ENCODE measurements at places on chromosomes 6 and 20.

- H3K27me3 ChIP-seq = no peaks in the 10 kb centered on the region
- no peak overlapping the region for H3K27ac ChIP-seq
- no peaks in the 10 kb centered on the region for H3K4me1 ChIP-seq
- DNase-seq = peak; percentile 34
Measured at GRCh38 chr20:44843876-44844275, 33.5 kb upstream of the RIMS4 start.

DNA sequence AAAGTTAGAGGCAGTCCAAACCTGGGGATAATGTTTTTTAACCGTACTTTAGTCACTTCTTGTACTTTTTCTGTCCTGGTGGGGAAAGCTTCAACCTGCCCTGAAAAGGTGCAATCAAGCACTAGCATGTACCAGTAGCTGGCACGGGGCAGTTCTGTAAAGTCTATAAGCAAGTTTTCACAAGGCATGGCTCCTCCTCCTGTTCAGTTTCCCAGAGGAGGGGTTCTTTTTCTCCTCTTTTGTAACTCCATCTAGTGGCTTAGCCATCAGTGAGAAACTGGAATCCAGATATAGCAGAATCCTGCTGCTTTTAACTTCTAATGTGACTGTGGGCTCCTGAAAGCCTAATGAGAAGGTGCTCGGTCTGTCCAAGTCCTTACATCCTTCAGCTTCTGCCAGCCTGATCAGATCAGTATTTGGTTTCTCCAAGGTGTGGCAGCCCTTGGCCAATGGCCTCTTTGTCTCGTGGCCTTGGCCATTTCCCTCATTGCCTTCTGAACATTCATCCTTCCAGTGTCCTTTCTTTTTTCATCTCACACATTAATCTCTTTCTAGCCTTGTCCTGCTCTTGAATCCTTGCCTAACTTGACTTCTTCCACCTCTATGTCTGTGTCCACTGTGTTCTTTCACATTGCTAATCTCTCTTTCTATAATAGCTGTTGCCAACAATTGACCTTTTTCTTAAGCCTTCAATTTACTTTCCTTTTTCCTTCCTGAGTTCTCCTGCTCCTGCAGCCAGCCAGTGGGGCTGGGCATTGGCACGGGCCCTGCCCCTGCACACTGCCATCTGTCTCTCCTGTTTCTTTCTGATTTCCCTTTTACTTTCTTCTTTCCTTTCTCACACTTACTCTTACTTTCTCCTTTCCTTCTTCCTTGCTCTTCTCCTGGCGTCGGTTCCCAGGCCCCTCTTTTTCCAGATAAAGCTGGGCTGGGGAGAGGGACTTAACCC lies 222.0 kb upstream of the SYNCRIP start:
- no peaks in the 10 kb centered on the region for H3K36me3 ChIP-seq
- H3K27me3 ChIP-seq = no peaks in the 10 kb centered on the region
- no peak for DNase-seq
- H3K27ac ChIP-seq = peak overlapping the region; percentile 59

DNA sequence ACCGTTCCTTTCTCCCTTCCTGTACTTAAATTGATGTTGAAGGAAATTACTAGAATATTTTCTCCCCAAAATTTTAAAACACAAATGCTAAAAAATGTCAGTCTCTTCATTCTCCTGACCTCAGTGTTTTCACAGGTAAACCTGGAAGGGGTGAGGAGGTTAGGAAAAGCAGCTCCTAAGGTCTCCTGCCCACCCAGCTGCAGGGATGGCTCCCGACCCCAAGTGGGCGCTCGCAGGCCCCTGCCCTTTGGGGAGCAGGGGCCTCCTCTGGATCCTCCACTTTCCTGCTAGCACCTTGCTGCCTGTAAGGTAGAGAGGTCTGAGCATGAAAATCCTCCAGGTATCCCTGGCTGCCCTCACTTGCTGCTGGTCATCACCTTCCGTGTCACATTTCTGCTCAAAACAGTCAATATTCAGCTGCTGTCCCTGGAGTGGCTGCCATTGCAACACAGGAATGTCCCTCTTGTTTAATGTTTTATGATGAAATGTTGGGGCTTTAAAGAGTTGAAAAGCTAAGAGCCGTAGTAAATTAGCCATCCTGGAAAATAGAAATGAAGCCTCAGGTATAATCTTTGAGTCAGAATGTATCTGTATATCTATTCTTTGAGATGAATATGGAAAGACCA lies 10.9 kb upstream of the HSP90AB1 start:
- H3K4me1 ChIP-seq = peaks cover 40% of the 10 kb centered on the region
- H3K4me3 ChIP-seq = no peak overlapping the region
- H3K27me3 ChIP-seq = no peaks in the 10 kb centered on the region
- no peak for DNase-seq
- peak overlapping the region; percentile 99 for H3K27ac ChIP-seq
- H3K36me3 ChIP-seq = no peaks in the 10 kb centered on the region

DNA sequence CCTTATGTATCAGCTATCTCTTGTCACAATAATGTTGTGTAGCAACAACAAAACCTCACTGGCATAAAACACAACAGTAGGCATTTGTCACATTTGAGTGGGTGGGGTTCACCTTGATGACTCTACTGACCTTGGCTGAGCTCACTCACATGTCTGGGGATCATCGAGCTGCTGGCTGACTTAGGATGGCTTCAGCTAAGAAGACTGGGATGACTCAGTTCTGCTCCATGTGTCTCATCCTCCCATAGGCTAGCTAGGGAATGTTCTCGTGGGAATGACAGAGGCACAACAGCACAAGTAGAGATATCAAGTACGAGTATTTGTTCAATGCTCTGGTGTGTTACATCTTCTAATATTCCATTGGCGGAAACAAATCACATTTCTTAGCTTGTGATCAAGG lies 167.9 kb downstream of the PLCB1 start:
- H3K36me3 ChIP-seq = no peaks in the 10 kb centered on the region
- H3K4me1 ChIP-seq = no peaks in the 10 kb centered on the region
- no peaks in the 10 kb centered on the region for H3K27me3 ChIP-seq
- no peak overlapping the region for H3K4me3 ChIP-seq

GRCh38 chr6:113558966-113559365 lies 298.2 kb upstream of the MARCKS start:
- peaks cover 5% of the 10 kb centered on the region for H3K4me1 ChIP-seq
- no peak overlapping the region for H3K4me3 ChIP-seq
- H3K36me3 ChIP-seq = no peaks in the 10 kb centered on the region
- H3K27me3 ChIP-seq = no peaks in the 10 kb centered on the region
- H3K27ac ChIP-seq = no peak overlapping the region
- no peak for DNase-seq

DNA sequence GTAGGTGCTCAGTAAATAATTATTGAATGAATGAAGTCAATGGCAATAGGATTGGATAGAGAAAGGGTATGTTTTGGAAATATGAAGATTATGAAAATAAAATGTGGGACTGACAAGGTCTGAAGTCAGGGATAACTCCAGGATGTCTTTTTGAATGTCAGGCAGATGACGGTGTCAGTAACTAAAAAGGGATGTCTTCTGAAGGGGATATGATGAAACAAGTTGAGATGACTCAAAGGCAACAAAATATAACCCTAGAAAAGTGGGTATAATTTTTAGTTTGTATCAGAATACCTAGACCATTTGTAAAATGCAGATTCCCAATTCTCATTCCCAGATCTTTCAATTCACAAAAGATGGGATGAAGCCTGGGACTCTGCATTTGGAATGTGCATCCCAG lies 257.3 kb upstream of the SGK1 start:
- no peaks in the 10 kb centered on the region for H3K27me3 ChIP-seq
- no peak for DNase-seq
- H3K4me1 ChIP-seq = no peaks in the 10 kb centered on the region

DNA sequence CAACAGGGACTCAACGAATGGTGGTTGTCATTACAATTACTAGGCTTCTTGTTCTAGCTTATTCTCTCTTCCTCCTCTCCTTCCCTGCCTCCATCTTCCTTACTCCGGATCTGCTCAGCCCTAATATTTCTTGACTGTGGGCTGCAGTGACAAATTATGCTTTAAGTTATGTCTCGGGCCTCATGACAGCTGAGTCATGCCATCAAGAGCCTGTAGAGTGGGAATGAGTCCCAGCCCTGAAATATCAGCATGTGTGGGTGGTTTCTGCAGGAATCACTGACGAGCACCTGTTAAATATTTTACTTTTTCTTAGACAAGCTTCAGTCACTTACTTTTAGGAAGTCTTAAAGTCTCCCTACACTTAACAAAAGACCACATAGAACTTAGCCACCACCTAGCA lies 83.1 kb upstream of the CBLN4 start:
- H3K4me3 ChIP-seq = no peak overlapping the region
- no peak for DNase-seq
- no peaks in the 10 kb centered on the region for H3K36me3 ChIP-seq
- H3K4me1 ChIP-seq = no peaks in the 10 kb centered on the region

- DNase-seq = no peak
- no peaks in the 10 kb centered on the region for H3K27me3 ChIP-seq
- H3K36me3 ChIP-seq = peaks cover 26% of the 10 kb centered on the region
- H3K27ac ChIP-seq = peak overlapping the region; percentile 76
- H3K4me3 ChIP-seq = no peak overlapping the region
Measured at GRCh38 chr6:41937861-41938574, 3.6 kb downstream of the CCND3 start.

GRCh38 chr6:104486035-104486434 lies 373.7 kb downstream of the HACE1 start:
- no peak for DNase-seq
- H3K36me3 ChIP-seq = no peaks in the 10 kb centered on the region
- no peaks in the 10 kb centered on the region for H3K27me3 ChIP-seq

DNA sequence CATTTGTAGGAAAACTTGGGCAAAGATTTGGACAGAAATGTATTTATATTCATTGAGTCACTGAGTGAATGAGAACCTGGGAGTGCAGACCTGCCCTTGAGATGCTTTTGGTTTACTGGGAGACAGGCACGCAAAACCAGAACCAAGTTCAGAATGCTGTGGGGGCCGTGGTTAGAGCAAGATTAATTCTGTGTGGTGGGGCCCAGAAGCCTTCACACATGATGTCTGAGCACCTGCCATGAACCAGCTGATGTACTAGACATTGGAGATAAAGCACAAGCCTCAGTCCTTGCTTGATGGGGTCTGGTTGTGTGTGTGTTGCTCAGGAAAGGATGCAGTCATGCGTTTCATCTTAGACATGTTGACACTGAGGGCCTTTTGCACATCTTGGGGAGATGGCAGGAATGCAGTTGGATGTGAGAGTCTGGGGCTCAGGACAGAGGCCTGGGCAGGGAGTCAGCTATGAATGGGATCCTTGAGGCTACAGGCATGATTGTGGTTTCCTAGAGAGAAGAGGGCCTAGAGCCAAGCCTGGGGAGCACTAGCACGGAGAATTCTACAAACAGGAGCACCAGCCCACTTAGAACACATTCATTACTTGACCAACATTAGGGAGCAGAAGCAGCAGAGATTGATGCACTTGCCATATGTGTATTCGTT lies 114.3 kb upstream of the TMEM181 start:
- no peaks in the 10 kb centered on the region for H3K27me3 ChIP-seq
- H3K4me1 ChIP-seq = no peaks in the 10 kb centered on the region
- H3K27ac ChIP-seq = no peak overlapping the region
- H3K4me3 ChIP-seq = no peak overlapping the region
